Activated naive CD4-positive, alpha-beta T cell treated with anti-CD3 and anti-CD28 coated beads for 36 hours (primary cell): ENCODE measurements at places on chromosomes 2 and 18.
A peak's percentile ranks its signal among the peaks of the same experiment; 100 is the strongest.

DNA sequence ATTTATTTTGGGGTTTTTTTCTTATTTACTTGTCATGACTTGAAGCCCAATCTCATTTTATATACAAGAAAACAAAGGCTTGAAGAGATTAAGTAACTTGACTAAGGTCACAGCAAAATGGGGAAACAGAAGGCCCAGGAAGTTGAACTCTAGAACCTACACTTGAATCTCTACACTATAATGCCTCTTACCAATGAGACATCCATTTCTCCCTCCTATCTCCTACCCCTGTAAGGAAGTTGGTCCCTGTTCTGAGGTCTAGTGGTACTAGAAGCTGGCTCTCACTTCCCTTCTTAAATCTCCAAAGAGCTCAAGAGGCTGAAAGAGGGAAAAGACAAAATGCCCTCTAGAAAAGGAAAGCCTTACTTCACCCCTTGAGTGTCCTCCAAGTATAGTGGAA is 25.5 kb upstream of the IHH start:
- DNase-seq = no peak

DNA sequence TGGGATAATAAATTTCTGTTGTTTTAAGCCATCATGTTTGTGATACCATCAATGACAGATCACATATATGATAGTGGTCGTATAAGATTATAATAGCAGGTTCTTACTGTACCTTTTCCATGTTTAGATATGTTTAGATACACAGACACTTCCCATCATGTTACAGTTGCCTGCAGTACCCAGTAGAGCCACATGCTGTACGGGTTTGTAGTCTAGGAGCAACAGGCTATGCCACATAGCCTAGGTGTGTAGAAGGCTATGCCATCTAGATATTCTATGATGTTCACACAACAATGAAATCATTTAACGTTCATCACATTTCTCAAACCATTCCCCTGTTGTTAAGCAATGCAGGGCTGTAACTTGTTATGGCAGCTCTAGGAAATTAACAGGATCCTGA is 132.9 kb upstream of the SH3BP4 start:
- no peak for DNase-seq

GRCh38 chr18:61941948-61942471 is 49.2 kb upstream of the RNF152 start:
- DNase-seq = no peak

- DNase-seq = no peak
These were observed 14.6 kb downstream of the SPOPL start for GRCh38 chr2:138516030-138516704.

- DNase-seq = no peak
These were observed 1740.2 kb upstream of the CELF4 start for GRCh38 chr18:39305766-39306165.

DNA sequence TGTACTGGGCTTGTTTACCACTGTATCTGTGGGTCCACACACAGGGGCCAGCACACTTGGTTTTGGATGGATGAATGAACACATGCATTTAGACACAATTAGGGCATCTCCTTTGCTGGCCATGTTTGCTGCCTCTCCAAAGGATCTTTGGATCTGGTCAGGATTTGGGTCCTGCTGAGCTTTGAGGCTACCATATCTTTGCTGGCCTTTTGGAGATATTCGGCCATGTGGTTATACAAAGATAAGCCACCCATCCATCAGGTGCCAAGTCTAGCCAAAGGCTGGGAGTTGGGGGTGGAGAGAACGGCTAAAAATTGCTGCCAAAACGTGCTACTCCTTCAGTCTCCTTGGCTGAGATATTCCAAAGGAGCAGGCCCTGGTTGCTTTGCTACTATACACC is 18.2 kb upstream of the FZD7 start:
- no peak for DNase-seq

DNA sequence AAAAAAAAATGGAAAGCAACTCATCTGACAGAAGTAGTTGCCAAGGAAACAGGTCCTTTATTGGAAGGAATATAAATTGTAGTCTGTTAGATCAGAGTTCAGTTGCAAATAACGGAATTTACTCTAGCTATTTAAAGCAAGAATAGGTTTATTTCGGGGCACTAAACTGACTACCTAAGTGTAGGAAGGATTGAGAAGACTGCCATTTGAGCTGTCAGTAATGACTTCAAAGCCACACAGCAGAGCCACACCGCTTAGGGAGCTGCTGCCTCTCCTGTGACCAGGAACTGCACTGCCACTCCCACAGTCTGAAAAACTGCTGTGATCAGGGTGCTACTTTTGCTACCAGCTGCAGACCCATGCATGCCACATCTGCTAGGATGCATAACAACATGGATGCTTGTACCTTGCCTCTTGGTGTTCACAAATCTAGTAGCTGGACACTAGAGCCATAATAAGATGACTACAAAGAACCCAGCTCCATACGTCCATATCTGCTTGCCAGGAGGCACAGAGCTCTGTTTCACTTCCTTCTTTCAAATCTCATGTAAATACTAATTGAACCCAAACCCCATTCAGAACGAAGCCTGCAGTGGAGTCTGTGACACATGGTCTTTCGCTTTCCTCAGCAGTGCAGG is 2.2 kb downstream of the DSG2 start:
- DNase-seq = no peak

- no peak for DNase-seq
These were observed 55.7 kb upstream of the EML4 start for GRCh38 chr2:42113452-42113851.

- DNase-seq = no peak
These were observed 7.2 kb upstream of the MAL start for GRCh38 chr2:95018301-95018700.

DNA sequence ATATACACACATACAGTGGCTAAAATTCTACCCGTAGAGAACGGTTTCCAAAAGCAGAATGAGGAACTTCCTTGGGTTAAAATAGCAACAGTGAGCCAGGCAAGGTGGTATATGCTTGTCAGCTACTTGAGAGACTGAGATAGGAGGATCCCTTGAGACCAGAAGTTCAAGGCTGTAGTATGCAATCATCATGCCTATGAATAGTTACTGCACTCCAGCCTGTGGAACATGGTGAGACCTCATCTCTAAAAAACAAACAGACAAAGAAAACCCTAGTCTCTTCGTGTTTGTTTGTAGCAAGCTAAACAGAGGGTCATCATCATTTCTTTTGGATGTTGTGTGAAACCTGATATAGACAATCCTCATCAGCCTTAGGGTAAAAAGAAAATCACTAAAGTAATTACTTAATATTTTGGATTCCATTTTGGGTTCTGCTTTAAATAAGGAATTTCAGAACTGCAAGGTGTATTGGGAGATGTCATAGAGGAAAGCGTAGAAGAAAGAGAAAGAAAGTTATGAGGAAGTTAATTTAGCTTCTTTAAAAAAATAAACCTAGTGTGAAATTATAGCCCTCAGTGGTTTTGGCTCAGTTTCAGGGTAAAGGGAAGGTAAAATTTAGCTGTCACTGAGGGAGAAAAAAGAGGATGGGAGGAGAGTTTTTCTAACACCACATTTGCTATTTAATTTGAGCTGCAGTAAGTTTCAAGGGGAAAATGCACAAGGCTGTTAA is 46.5 kb downstream of the PLEK start:
- DNase-seq = no peak

- no peak for DNase-seq
These were observed 506.9 kb upstream of the ZNF804A start for GRCh38 chr2:184091456-184091855.

GRCh38 chr2:100568989-100569388 is 6.2 kb downstream of the PDCL3 start:
- DNase-seq = no peak

DNA sequence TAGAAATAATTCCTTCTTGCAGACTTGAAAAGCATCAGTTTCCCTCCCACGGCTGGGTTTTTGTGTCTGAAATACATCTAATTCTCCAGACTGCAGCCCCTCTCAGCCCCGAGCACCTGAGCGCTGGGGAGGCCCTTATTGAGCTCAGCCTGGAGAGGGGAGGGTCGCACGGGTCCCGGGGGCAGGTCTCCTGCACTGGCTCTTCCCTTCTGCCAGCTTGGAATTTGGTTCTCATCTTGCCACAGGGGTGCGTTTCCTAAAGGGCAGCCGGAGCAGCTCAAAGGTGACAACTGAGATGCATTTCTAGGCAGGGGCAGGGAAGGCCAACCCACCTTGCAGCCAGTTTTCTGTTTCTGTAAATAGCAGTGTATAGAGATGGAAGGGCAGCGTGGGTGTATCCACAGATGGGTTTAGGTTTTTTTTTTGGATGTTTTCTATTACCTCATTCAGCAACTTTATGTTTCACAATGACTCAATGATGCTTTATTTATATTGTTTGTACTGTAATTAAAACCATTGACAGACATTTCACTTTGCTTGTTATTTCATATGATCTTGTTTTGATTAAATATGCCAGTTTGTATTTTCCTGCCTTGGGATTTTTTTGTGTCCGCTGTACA is 37.0 kb downstream of the GBX2 start:
- DNase-seq = no peak

DNA sequence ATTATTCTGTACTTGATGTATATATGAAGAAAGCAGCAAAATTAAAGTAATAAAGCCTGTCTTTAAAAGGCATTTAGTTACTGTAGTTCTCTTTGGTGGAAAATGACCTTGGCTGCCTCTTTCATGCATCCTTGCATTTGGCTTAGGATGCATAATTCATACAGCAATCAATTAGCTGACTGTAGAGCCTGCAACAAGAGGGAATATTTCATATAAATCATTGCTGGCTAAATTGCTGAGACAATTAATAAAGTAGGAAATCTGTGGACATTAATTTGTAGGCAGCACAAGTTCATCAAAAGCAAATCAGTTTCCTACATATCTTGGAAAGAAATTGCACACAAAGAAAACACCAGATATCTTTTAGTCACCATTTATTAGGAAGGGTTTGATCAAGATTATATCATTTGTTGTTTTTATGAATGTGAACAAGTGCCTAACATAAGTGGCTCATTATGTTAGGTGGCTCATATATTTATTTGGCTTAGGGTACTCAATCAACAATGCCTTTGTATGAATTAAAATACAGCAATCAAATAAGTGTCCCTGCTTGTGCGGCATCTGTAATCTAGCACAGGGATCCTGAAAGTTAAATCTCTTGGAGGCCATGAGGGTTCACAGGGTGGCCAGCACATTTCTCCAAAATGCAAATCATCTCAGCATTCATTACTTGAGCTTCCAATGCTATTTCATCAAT is 220.4 kb upstream of the SPOPL start:
- no peak for DNase-seq

- no peak for DNase-seq
These were observed 95.7 kb downstream of the CMPK2 start for GRCh38 chr2:6770006-6770405.

GRCh38 chr2:21277068-21278056 is 153.6 kb downstream of the TDRD15 start:
- DNase-seq = no peak

DNA sequence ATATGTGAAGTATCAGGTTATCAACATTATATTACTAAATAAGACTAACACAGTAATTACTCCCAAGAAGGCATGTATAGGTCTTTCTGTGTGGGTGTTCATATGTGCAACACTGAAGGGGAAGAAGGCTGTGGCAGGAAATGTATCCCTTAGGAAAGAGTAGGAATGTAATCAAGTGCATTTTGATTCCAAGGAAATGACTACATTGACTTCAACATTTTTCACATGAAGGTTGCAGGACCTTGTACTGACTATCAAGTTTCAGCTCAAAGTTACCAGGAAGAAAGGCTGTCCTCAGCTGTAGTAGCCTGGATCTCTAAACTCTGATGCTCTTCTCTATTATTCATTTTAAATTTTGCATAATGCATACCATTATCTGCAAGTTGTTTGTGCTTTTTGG is 680.8 kb downstream of the NYAP2 start:
- no peak for DNase-seq

DNA sequence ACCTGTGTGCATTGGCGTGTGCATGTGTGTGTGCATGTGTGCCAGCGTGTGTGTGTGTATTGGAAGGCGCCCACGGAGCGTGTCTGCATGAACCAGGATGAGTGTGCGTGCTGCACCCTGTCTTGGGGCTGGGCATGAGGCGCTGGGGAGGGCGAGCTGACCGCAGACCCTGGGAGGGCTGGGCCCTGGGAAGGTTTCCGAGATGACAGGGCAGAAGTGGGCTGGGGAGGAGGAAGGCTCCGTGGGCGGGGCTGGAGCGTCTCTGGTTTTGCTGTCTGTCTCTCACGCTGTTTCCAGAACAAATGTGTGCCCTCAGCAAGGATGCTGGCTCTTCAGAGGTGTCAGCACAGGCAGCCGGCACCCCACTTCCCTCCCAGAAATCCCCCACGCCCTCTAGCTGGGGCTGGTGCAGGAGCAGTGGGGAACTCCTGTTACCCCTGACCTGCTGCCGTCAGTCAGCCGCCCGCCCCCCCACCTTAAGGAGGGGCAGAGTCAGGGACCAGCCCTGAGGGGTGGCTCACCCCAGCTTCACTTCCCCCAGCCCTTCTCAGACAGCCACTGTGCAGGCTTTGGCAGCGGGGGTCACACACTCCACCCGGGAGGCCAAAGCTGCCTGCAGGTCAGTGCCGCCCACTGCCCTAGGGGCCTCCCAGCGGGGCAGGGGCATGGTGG is at the start of gene GPR35:
TSS of gene GPR35 (plus strand) at position 531 of the 672 bp plus-strand sequence. CDS start 4,473 bp downstream, outside the sequence.
- peak; percentile 86 for DNase-seq

GRCh38 chr2:99809259-99809900 is 319.6 kb upstream of the REV1 start:
- no peak for DNase-seq

DNA sequence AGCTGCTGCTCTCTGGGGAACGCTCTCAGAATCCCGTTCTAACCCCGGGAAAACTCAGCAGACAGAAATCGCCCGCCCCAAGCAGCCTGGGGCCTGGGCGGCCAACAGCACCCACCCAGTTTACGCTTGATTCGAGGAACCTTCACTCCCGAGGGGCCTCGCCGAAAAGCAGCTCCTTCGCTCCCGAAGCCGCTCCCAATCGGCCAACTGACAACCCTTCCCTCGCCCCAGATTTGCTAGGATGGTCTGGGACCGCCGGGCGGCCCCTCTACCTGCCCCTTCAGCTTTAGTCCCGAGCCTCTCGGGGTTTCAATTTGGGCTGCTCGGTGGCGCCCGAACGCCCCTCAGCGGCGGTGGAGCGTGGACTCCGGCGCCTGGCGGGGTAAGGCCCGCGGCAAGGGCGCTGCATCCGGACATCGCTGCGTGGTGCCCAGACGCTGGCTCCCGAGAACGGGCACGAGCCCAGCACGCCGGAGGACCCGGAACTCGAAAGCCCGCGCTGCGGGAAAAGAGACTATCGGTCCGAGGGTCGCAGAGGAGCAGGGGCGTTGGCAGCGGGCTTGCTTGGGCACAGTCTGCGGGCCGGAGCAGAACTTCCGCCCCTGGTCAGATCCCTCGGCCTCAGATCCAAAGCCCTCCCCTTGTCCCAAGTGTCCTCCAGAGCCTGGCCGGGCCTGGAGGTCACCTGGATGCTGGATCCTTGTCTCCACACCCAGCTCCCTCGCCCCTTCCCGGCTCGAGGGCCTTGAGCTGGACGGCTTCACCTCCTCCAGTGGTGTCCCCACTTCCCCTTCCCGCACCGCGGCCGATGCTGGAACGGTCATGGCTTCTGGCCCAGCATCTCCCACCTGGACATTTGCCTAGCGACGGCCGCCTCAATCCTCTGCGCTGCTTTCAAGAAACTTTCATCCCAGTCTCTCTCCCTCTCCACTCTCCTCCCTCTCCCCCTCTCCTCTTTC is 3.0 kb upstream of the OTX1 start:
- DNase-seq = peak; percentile 26

GRCh38 chr2:30792521-30792920 is 14.7 kb downstream of the CAPN13 start:
- no peak for DNase-seq
